Vein endothelial cell (primary cell): ENCODE measurements at places on chromosomes 6 and 20. TPM values are rescaled to one million over a fixed set of nuclear protein-coding genes. Genes with fewer than 3 reads are reported as not detected.

Gene RIPOR3
- total RNA-seq = not detected in 2 replicates

Gene SLC22A2
- total RNA-seq = not detected in 2 replicates

Gene ETV7
- 0.33 and 0.48 TPM in 2 replicates for total RNA-seq

Gene KCNB1
- total RNA-seq = not detected in 2 replicates

Gene COL20A1
- not detected in 2 replicates for total RNA-seq

Gene COL21A1
- total RNA-seq = 1.6 and 5.3 TPM in 2 replicates

Gene CHRNA4
- total RNA-seq = not detected in 2 replicates

Gene TP53INP2
- 6.2 and 8.9 TPM in 2 replicates for total RNA-seq

Gene SLC32A1
- total RNA-seq = not detected in 2 replicates
